CD4-positive, alpha-beta T cell treated with Interleukin-21 for 1 hour (primary cell): ENCODE measurements at places on chromosomes 1 and 21.

DNA sequence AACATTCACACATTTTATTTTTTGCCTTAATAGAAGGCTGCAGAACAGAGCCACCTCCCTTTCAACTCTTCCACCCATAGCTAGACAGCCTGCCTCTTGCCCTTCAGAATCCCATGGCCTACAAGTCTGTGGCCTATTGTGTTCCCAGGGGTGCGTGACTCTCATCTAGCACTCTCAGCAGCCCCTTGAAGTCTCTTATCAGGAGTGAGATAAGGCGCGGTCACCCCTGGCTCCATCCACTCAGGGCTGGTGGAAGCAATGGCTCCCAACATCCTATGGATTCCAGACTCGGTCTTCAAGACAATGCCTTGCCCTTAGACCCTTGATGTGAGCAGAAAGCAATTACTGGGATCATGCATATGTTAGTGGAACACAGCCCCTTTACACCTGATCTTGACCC is 264.1 kb upstream of the GREM2 start:
- DNase-seq = no peak

- DNase-seq = no peak
These were observed 45.8 kb downstream of the SLC25A24 start for GRCh38 chr1:108154314-108154713.

- DNase-seq = no peak
These were observed 174.9 kb downstream of the PIGK start for GRCh38 chr1:77044133-77044849.

- DNase-seq = no peak
These were observed 154.0 kb downstream of the RWDD3 start for GRCh38 chr1:95388031-95388430.

- DNase-seq = peak; percentile 73
These were observed 86.1 kb downstream of the FASLG start for GRCh38 chr1:172745014-172745413.

DNA sequence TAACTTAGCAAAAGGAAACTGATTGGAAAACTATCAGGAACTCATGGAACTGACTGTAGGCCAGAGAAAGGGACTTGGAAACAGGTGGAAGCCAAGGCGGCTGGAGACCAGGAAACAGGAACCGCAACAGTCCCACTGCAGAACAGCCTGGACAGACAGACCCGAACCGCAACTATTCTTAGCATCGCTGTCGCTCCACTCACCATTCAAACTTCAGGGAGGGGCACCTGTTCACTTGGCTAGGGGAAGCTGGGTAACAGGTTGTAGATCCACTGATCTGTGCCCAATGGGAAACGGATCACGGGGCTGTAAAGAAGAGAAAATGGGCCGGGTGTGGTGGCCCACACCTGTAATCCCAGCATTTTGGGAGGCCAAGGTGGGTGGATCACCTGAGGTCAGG is 61.9 kb downstream of the CLSTN1 start:
- no peak for DNase-seq

DNA sequence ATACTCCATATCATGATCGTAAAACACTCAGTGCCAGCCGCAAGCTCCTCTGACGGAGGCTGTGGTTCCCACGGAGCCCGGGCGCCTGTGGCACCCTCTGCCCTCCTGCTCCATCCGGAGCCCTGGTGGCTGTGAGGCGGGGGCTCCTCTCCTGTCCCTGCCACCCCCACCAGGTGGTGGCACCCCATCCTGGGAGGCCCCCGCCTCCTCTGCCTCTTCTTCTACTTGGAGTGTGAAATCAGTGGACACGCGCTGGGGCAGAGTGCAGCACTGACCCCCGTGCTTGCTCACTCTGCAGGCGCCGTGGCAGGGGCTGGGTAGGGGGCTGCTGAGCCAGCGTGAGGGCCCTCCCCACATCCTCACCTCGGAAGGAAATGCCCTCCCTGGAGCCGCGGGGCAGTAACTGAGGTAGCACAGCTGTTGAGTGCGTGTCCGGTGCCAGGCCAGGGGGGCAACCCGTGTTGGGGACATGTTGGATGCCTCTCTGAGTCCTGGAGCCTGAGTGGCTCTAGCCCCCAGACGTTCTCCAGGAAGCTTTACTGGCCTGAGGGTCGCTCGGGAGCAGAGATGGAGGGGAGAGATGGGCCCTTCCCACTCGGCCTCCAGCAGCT is 58.7 kb upstream of the ABCG1 start:
- no peak for DNase-seq

DNA sequence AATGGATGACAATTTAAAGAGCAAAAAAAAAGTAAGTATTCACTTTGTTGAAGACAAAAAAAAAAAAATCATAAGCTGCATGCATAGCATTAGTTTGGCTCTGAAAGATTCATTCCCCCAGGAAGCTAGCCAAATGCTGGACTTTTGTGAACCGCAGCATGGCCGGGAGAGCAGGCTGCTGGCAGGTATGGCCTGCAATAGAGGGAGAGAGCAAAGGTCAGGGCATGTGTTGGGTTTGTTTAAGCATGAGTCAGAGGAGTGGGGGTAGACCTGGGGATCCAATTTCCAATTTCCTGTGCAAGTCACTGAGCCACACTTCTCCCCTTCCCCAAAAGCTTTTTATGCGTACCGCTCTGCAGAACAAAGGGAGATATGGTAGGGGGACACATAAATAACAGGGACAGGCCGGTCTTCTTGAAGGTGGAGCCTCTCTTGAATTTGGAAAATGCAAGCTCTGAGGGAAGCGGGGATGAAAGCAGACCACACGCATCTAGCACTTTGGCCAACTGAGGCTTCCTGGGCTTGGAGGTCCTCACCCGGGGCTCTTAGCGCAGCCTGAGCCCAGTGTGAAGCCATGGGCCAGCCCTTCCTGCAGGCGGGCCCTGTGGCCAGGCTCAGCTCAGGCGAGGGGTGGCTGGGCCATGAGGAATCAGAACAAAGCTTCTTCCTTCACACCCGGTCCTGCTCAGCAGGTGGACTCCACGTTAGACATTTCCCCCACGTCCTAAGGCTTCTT is 171.1 kb downstream of the TOMM20 start:
- DNase-seq = no peak
